ENCODE measurements at places on chromosomes 16 and 17.

GRCh38 chr17:41647940-41648410 lies 23.6 kb upstream of the KRT17 start:
- DNase-seq: peak; percentile 62

- no peak for DNase-seq
These were observed 236.7 kb upstream of the TNRC6C start for GRCh38 chr17:77721846-77722160.

DNA sequence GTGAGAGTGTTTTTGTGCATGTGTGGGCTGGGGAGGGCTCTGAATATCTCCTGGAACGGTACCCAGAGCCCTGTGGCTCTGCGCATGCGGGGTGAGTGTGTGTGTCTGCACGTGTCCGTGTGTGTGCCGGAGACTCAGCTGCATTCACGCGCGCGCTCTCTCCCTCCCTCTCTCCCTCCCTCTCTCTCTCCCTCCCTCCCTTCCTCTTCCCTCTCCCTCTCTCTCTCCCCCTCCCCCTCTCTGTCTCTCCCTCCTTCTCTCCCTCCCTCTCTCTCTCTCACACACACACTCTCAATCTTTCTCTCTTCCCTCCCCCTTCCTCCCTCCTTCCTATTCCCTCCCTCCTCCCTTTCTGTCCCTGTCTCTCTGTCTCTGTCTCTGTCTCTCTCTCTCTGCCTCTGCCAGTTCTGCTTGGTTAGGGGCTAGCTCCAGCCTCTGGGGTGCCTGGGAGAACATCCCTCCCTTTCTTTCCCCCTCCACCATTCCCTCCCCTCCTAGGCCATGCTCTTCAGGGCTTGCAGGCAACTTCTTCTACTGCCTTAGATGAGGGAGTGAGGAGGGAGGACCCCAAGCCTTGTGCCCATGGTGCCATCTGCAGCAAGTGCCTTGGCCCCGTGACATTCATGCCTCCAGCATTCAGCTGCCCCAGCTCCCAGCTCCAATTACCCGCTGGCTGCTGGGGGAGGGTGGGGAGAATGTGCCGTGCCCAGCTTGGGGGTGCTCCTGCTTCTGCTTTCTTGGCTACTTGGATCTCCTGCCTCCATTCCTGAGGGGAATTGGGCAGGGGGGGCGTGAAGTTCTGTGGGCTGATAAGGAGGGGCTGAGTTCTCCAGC lies 6.4 kb downstream of the THRA start:
- peak; percentile 62 for DNase-seq

DNA sequence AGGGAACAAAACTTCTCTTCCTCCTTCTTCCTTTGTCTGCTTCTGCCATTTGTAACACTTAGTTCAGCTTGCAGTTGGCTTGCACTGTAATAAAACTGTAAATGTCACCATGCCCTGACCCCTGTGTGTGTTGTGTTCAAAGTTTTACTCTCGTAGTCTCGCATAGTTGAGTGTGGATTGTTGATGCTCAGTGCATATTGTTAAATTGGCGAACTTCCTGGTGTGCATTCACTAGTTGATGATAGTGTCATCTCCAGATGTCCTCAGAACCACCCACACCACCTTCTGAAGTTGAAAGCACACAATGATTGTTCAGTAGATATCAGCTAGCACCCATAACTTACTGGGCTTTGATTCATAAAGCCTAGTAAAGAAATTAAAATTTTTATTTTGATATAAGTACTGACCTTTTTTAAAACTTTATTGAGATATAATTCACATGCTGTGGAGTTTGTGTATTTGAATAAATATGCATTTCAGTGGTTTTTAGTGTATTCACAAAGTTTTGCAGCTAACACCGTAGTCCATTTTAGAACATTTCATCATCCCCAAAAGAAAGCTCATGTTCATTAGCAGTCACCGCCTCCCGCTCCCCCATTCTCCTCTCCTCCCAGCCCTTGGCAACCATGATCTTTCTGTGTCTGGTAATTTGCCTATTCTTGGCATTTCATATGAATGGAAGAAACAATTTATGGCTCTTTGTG lies 25.0 kb downstream of the USP10 start:
- DNase-seq: no peak

DNA sequence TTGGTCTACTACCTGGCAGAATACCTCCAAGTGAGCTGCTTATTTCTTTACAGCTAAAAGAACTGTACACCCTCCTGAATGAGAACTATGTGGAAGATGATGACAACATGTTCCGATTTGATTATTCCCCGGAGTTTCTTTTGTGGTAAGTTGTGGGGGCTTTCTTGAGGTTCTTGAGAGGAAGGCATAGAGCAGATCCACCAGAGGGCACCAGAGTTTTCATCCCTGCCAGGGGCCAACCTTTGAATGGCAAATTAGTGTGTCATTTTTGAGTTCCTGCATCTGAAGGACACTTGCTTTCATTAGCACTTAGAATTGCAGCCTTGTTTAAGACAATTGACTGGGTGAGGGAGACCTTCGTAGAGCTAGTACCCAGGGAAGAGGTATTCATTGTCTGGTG lies 35.0 kb downstream of the NMT1 start:
- peak; percentile 50 for DNase-seq

All from dermis microvascular lymphatic vessel endothelial cell (primary cell).